Dorsolateral prefrontal cortex (tissue), 122 donors: ENCODE measurements at places on chromosomes 7 and 10. TPM values are rescaled to one million over a fixed set of nuclear protein-coding genes. Genes with fewer than 3 reads are reported as not detected.

SEC31B gene
- 39.8 TPM for total RNA-seq

ZNF248 gene
- 47.0 TPM for total RNA-seq

TWIST1 gene
- total RNA-seq, result 1.3 TPM

TUBAL3 gene
- total RNA-seq, result 0.36 TPM

SKIDA1 gene
- 5.6 TPM for total RNA-seq

KLF14 gene
- total RNA-seq, result not detected

ANKRD1 gene
- 0.23 TPM for total RNA-seq

TEX47 gene
- total RNA-seq, result not detected

IFIT1 gene
- total RNA-seq, result 56.7 TPM

TACR2 gene
- total RNA-seq, result 0.56 TPM

PRPF18 gene
- 32.1 TPM for total RNA-seq

NME8 gene
- total RNA-seq, result 0.40 TPM

SLC26A5 gene
- 0.49 TPM for total RNA-seq

SUV39H2 gene
- 14.7 TPM for total RNA-seq

PTF1A gene
- 0.51 TPM for total RNA-seq

COL17A1 gene
- total RNA-seq, result 1.4 TPM

RASSF4 gene
- 117 TPM for total RNA-seq

SFTPD gene
- 3.2 TPM for total RNA-seq

IFIT1B gene
- total RNA-seq, result not detected

ASIC3 gene
- total RNA-seq, result 24.0 TPM

PRF1 gene
- total RNA-seq, result 0.35 TPM

ZNF365 gene
- 131 TPM for total RNA-seq

CDCA7L gene
- total RNA-seq, result 9.4 TPM

VGF gene
- total RNA-seq, result 26.3 TPM

VWDE gene
- 3.3 TPM for total RNA-seq

USP54 gene
- 410 TPM for total RNA-seq

IFRD1 gene
- total RNA-seq, result 70.6 TPM

IL6 gene
- total RNA-seq, result 1.3 TPM

FAM221A gene
- total RNA-seq, result 22.9 TPM

ZNF467 gene
- 4.9 TPM for total RNA-seq

SNX13 gene
- total RNA-seq, result 64.0 TPM

SEMA3E gene
- total RNA-seq, result 1.5 TPM

IGFBP3 gene
- total RNA-seq, result 37.7 TPM

HYAL4 gene
- total RNA-seq, result not detected

EN2 gene
- 0.16 TPM for total RNA-seq

GPC2 gene
- 1.7 TPM for total RNA-seq

TMEM236 gene
- 0.31 TPM for total RNA-seq

FBXO24 gene
- 0.82 TPM for total RNA-seq

ARPC1A gene
- 136 TPM for total RNA-seq

ABCB1 gene
- 27.7 TPM for total RNA-seq

ZNF3 gene
- 20.4 TPM for total RNA-seq

HTR5A gene
- total RNA-seq, result 16.3 TPM

UPK3BL2 gene
- 47.6 TPM for total RNA-seq

WNT2 gene
- 2.8 TPM for total RNA-seq

ASAH2 gene
- 3.3 TPM for total RNA-seq

TSC22D4 gene
- 195 TPM for total RNA-seq

PDZD7 gene
- total RNA-seq, result 26.1 TPM

RBP3 gene
- not detected for total RNA-seq

FKBP6 gene
- not detected for total RNA-seq

SEMA4G gene
- 11.2 TPM for total RNA-seq

MMD2 gene
- total RNA-seq, result 15.9 TPM

GPR15LG gene
- not detected for total RNA-seq

WDR91 gene
- total RNA-seq, result 25.4 TPM

CFAP43 gene
- total RNA-seq, result 6.3 TPM
